Breast epithelium (tissue), 4 donors: ENCODE measurements at places on chromosomes 2 and 18.

DNA sequence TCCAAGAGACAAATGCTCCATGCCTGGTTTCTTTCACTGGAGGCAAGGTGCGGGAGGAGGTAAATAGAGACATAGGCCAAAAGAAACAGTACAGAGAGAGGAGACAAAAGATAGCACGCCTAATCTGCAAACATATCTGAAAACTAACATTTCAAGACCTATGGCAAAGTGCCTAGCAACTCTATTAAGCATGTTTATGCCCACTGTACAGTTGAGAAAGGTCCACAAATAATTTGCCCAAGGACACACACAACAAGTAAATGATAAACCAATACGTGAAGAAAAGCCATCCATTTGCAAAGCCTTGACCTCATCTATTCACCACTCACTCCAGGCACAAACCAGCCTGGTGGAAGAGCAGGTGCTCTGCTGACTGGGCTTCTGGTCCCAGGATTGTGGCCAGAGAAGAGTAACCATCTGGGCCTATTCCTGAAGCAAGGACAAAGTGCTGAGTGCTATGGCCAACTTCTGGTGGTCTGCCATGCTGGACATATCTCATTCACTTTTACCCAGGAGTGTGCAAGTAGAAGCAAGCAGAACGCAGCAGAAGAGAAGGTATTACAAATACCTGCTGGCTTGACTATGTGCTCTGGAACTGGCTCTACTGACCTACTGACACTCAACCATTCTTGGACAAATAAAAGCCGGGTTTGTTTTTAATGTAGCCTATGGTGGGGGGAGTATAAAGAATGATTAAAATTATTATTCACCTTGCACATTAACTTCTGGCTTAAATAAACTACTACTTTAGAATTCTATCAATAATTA lies 25.3 kb downstream of the TMEM131 start:
- no peak for DNase-seq

DNA sequence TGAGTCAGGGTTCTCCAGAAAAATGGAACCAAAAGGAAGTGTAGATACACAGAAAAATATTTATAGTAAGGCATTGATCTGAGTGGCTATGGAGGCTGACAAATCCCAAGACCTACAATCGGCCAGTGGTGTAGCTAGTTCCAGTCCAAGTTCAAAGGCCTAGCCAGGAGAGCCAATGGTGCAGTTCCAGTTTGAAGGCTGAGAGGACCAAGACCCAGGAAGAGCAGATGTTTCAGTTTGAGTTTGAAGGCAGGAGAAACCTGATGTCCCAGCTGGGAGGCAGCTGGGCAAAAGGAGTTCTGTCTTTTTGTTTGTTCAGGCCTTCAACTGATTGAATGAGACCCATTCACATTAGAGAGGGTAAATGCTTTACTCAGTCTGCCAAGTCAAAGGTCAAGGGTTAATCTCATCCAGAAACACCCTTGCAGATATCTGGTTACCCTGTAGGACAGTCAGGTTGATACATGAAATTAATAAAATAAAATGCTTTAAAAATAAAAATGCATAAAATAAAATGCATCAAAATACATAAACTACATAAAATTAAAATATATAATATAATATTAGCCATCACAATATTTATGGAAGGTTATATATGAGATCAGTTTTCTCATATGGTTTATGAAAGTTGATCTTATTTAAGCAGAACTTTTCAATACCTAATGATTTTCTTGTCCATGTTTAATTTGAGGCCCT lies 38.7 kb downstream of the KCNE4 start:
- DNase-seq, result no peak

DNA sequence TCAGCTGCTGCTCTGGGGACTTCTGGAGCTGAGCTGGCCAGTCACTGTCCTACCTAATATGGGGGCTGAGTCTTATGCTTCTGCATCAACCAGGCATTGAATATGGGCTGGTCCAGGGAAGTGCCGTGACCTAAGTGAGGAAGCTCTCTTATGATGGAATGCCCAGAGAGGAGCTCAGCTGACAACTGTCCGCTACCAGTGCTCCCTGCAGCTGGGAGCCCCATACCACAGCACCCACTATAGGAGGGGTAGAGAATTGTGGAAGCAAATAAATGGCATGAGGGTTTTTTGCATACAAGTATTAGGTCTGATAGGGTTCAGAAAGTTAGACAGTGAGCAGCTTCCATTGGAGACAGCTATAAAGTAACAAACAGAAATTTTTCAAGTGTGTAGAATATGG lies 4.5 kb downstream of the TIMM21 start:
- no peak for DNase-seq

- DNase-seq, result no peak
Observed at GRCh38 chr2:97967931-97968627, 27.7 kb downstream of the TMEM131 start.

- DNase-seq, result no peak
Observed at GRCh38 chr2:31051258-31052140, 86.7 kb downstream of the GALNT14 start.
